ENCODE measurements at places on chromosomes 2 and 18.

DNA sequence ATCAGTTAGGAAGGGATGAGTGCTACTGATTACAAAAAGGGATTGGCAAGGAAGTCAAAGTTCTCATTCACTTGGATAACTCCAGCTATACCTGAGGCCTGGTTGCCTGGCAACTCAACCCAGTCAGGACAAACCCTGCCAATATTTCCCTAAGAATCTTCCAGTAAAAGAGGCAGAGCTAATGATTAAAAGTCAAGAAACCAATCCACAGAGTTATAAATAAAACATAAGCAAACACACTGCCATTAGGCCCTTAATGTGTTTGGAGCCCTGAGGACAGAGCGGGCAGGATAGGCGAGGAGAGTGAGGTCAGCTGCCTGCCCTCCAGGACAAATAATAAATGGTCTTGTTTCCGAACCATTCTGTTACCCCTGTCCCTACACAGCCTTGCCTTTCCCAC, 215.6 kb upstream of the NABP1 start:
- no peak for DNase-seq

GRCh38 chr2:216139884-216140283, 30.7 kb downstream of the XRCC5 start:
- no peak for DNase-seq

DNA sequence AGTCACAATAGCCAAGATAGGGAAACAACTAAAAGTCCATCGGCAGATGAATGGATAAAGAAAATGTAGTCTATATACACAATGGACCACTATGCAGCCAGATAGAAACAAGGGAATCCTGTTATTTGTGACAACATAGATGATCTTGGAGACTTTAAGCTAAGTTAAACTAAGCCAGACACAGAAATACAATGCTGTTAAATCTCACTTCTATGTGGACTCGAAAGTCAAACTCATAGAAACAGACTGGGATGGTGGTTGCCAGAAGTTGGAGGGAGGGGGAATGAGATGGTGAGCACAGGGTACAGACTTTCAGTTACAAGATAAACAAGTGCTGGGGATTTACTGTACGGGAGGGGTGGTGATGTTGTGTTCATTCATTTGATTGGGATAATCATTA, 5.4 kb upstream of the CNDP1 start:
- no peak for DNase-seq

DNA sequence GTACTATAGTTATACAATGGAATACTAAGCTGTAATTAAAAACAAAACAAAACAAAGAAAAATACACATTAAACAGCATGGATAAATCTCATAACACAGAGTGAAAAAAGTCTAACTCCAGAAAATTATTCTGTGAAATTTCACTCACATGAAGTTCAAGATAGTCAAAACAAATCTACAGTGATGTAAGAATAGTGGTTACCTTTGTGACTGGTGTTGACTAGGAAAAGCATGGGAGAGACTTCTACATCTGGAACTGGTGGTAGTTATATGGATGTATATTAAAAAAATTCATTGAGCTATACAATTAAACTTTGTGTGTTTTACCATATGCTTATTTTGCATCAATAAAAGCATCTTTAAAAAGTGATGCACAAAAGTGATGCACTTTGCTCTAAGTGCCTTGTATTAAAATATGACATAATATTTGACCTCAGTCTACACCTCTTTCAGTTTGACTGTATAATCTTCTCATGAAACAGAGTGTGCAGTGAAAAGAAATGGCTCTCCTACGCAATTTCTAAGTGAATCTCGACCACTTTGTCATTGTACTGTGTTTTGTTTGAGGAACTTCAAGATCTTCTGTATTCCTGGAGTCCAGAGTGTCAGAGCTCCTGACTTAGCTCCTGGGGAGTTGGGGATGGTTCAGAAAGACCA, 28.0 kb downstream of the STAT4 start:
- no peak for DNase-seq

- no peak for DNase-seq
These were observed 453.1 kb downstream of the CMPK2 start for GRCh38 chr2:6412533-6413091.

DNA sequence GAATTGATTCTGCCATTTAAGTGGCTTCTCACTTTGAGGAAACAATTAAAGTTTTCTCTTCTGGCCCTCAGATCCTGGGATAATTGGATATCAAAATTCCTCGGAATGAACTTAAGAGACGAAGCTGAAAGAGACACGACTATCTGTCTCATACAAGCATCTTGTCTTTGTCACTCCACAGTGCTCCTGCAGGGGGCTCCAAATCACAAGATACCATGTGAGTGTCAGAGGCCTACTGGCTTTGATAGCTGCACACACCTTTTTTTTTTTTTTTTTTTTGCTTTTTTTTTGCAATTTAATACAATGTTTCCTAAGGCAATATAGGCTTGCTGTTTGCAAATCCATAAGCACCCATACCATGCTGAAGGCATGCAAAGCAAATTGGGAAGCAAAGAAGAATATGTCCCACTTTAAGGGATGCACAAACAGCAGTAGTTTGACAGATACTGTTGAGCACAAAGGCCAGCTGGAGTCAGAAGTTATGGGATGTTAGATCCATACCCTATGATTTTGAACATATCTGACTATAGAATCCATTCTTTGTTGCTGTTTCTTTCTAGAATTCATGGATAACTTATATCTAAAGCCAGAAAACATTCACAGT, 109.0 kb upstream of the CBLN2 start:
- peak; percentile 57 for DNase-seq

DNA sequence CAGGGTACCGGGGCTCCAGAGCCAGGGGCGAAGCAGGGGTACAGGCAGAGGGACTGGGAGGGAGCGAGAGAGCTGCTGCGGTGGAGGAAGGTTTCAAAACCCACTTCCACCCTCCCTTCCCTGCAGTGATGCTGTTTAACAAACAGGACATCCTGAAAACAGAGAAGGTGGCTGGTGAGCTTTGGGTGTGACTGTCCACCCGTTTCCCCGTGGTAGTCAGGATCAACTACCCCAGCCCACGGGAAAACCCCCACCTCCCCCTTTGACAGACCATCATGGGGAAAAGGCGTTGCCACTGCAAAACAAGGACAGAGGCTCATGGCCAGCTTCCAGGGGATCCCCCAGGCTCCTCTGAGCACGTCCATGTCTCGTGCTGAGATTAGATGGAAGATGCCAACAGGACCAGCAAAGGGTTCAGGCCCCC, 12.9 kb downstream of the TMEM185B start:
- no peak for DNase-seq

- no peak for DNase-seq
These were observed 208.1 kb downstream of the VAPA start for GRCh38 chr18:10121786-10122515.

DNA sequence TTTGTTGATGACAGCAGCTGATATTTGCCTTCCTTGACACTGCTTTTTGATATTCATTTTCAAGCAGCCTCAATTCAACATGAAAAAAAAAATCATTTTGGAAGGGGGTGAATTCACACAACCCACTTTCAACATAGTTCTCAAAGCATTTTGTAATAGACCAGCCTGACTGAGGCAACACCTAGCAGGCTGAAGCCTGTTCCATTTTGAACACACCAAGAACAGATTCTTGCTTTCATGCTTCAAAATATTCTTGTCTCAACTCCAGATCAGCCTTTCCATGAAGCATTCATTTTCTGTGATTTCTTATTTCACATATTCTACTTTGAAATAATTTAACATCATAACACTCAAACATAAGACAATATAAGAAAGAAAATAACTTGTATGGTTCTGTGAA, 812.6 kb upstream of the POU3F3 start:
- no peak for DNase-seq

DNA sequence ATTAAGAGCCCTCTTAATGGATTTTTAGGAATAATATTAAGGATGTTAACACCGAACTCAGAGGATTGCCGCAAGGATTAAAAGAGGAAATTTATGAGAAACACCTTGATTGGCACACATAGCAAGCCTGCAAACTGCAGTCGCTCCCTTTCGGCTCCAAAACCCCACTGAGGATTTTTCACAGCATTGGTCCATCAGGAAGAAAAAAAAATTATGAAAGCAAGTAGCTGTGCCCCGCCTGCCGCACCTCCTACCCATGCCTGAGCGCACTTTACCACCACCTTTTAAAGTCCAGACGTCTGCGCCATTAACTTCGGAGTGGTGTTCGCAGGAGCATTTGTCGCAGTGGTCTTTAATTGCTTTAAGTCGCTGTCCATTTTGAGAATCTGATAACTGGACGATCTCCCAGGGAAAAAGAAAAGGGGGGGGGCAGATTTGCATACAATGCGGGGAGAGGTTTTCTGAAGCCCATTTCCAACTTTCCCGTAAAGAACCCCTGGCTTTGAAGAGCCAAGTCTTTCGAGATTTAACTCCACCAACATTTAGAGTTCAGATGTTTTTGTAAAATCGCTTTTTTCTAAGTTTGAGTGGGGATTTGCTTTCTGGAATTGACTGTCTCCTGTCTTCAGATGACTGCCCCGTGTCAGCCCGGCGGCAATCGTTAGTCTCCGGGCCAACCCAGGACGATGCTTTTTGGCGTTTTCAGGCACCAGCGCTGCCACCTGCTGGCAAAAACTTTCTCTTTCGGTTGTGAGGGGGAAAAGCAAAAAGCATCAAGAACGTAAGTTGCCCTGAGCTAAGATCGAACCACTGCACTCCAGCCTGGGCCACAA, 913 bp upstream of the TRABD2A start:
- DNase-seq, result peak; percentile 80

- no peak for DNase-seq
These were observed 36.6 kb downstream of the FAM178B start for GRCh38 chr2:96949701-96950350.

GRCh38 chr2:60334610-60335009, 218.8 kb downstream of the BCL11A start:
- DNase-seq, result no peak

DNA sequence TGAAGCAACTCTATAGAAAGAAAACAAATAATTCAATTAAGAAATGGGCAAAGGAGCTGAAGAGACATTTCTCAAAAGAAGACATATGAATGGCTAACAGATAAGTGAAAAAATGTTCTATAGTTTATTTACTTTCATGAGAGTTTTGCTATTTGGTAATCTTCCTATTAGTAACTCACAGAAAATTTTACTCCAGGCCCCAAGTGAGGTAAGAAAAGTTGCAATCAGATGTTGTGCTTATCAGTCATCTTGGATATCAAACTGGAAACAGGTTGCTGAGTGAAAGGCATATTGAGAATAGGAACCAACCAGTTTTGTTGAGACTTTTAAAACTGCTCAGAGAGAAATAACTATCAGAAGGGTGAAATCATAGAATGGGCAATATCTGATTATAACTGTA, 1179.0 kb upstream of the ACVR2A start:
- no peak for DNase-seq

DNA sequence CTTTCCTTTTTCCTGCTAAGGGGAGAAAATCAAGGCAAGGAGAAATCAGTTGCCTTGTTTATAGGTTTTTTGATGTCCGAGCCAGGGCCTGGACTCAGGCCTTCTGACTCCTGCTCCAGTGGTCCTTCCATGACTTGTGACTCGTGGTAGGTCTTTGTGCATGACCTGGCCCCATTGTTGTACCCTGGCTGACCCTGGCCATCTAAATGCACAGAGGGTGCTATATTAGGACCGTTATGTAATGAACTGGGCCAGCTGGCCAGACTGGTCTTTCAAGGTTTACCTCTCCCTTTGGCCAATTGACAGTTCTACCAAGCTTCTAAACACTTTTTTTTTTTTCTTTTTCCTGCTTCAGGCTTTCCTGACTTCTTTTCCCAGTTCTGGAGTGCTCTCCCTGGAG, 81.1 kb downstream of the SETBP1 start:
- no peak for DNase-seq

GRCh38 chr2:182821182-182821581, 45.3 kb downstream of the FRZB start:
- DNase-seq, result no peak

GRCh38 chr2:67054728-67055127, 342.4 kb upstream of the ETAA1 start:
- no peak for DNase-seq

DNA sequence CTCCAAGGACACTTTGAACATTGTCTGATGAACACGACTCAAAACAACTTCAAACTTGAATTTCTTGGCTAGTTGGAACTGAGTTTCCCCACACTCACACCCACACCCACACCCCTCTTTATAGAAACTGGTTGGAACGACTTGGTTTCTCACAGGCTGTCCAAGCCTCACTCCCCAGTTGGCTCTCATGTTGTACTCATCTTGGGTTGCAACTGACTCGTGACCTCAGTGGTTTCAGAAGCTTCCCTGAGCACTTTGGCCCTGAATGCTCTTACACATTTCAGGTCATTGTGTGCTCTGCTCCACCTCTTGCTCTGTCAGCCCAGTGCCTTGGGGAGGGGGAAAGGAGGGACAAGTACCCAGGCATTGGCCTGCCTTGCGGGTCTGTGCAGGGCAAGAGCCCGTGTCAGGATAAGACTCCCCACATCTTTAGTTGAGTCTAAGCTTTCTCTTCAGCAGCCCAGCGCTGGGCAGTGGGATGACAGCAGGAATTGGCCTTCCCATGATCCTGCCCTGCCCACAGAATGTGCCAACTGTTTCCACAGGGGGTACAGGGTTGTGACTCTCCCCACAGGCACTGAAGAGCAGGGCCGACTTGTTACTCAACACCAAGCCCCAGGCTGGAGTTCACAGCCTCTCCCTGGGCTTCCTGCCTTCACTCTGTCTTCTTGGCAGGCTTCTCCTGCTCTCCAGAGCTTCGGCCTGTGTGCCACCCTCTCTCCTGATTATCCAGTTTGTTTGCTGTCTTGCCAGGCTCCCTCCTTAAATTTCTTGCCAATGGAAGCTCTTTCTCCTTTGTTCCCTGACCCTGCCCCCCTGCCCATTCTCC, 104.6 kb downstream of the RTN4 start:
- DNase-seq, result no peak

DNA sequence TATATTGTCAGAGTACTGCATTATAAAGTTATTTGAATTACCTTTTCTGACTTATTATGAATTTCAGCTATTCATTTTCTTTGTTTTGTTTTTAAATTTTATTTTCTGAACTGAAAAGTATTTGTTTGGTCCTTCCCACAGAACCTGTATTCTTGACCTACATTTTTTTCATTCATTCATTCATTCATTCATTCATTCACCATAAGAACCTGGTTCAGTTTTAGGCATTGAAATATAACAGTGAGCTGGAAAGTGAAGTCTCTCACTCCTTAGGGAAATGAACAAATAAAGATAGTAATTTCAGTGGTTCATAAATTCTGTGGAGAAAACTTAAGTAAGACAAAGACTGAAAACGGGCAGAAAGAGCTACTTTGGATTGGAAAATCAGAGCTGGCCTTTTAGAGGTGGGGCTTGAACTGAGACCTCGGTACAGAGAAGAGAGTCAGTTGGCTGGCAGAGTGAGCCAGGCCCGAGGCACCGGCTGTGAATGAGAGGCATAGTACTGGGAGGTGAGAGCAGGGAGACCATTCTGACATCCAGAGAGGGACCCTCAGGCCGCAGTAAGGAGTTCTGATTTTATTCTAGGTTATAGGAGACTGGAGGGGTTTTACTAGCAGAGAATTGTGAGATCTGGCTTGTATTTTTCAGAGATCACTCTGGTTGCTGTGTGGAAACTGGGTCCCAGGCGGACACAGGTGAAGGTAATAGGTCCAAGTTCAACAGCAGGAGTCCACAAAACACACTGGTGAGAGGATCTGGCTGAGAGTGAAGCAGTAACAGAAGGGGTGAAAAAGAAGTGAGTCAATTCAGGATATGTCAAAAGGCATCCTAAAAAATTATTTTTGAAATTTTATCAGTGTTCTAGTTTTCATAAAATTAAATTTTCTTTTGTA, 75.8 kb upstream of the FN1 start:
- no peak for DNase-seq
